Body of pancreas (tissue), 4 donors: ENCODE measurements at places on chromosomes 3 and 15. TPM values are rescaled to one million over a fixed set of nuclear protein-coding genes. Genes with fewer than 3 reads are reported as not detected.

Gene RGMA
- 8.8 TPM for total RNA-seq

GRCh38 chr3:157472648-157473047 lies 30.6 kb downstream of the VEPH1 start:
- DNase-seq: no peak

- DNase-seq: no peak
Observed at GRCh38 chr3:135779590-135780235, 185.8 kb upstream of the PPP2R3A start.

Gene RPL14
- total RNA-seq: 176 TPM

Gene CORO2B
- total RNA-seq: 4.0 TPM

GRCh38 chr15:82304778-82305090 lies 42.1 kb downstream of the SAXO2 start:
- no peak for DNase-seq

Gene ARRDC4
- total RNA-seq: 31.0 TPM

Gene TM4SF1
- 168 TPM for total RNA-seq

Gene DOCK3
- total RNA-seq: 0.52 TPM

DNA sequence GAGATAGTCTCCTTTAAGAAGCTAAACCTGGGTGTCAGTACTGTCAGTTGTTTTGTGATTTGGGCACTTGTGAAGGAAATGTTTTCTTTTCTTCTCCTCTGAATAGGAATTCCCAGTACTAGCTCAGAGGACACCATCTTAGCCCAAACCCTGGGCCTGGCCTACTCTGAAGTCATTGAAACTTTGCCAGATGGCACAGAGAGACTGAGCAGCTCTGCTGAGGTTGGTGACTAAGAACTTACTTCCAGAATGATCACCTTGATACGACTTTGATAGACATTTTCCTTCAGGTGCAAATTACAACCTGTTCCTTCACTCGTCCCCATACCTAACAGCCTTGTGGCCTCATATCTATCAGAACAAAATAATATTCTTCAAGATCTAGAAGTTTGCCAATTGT lies 100.2 kb downstream of the LARS2 start:
- no peak for DNase-seq

DNA sequence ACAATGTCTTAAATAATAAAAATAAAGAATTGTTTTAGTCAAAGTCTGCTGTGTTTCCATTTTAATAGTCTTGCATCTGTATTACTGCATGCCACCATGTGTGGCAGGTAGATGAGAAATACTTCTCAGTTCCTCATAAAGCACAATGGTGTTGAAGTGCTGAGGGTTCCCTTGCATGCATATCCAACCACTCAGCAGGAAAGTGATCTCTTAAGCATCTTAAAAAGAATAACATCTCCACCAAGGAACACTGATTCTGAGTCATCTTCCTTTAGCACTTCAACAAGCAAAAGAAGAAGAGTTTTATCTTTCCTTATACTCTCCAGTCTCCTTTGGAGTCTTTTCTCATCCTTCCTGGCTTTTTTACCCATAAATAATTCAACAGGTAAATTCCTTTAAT lies 602.0 kb downstream of the TBL1XR1 start:
- DNase-seq: no peak

DNA sequence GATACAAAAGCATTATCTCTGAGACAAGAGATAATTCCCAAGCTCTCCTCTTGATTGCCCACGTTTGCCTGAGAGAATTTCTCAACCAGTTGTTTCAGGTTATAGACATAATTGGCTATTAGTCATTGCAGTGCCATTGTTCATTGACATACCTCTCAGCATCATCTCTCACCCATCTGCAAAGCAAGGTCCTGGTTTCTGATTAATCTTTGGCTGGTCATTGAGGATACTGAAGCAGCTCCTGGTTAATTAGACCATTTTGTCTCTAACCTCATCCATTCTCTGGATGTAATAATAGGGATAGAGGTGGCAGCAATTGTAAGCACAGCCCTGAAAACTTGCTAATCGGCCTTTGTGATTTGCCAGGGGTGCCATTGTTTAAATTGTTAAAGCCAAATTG lies 104.2 kb downstream of the CNTN6 start:
- no peak for DNase-seq
